Activated CD4-positive, alpha-beta T cell treated with anti-CD3 and anti-CD28 coated beads for 36 hours (primary cell): ENCODE measurements at places on chromosomes 5 and 9. TPM values are rescaled to one million over a fixed set of nuclear protein-coding genes. Genes with fewer than 3 reads are reported as not detected.
A peak's percentile ranks its signal among the peaks of the same experiment; 100 is the strongest.

Gene NLN
- total RNA-seq, result 30.9 TPM

DNA sequence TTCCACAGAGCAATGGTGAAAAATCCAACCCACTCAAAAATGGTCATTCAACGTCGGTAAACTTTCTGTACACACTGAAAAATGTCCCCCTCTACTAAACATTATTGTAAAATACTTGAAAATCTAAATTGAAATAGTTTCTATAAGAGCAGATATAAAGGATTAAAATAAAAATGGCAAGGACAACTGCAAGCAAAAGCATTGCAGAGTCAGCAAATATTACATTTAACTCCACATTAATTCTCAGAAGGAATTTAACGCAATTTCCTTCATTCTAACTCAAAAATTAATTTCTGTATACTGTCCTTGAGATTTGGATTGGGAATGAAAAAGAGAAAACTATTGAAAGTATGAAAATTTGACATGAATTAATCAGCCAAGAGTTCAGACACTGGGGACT is 64.4 kb upstream of the SSBP2 start:
- H3K36me3 ChIP-seq, result no peaks in the 10 kb centered on the region
- peaks cover 23% of the 10 kb centered on the region for H3K4me1 ChIP-seq
- DNase-seq, result no peak
- H3K27ac ChIP-seq, result no peak overlapping the region
- no peak overlapping the region for H3K4me3 ChIP-seq

DNA sequence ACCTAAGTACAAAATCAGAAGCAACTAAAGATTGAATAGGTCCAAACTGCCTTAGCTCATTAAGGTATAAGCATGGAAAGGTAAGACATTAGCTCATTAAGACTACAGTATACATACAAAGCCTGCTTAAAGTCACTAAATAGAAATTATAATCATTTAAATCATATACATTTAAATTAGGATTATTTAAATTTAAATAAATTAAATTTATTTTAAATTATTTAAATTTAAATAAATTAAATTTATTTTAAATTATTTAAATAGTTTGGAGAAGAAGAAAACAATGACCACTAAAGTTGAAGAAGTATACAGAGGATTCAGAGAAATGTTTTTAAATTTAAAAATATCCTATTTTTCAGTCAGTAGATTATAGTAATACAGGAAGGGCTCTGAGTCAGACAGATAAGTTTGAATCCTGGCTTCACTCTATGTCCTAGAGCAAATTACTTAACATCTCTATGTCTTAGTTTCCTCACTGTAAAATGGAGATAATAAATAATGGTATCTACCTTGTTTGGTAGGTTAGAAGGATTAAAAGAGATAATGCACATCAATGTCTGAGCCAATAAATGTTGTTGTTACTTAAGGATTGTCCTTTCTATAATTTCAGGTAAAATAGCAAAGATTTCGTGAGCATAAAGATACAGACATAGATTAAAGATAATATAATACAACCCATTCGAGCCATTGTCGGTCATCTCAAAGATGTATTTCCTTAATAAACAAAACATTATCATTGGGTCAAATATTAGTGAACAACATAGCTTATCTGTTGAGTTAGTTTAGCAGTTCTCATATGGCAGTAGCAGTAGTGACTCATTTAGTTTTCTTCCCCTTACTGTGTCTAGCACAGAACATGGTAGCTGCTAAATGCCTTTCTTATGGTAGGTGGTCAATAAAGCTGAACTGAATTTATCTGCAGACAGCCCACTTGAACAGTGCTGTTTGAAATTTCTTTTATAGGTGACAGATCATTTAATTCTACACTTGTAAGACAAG is 100.6 kb downstream of the KIAA0825 start:
- H3K36me3 ChIP-seq, result no peaks in the 10 kb centered on the region
- H3K27me3 ChIP-seq, result no peaks in the 10 kb centered on the region
- H3K27ac ChIP-seq, result no peak overlapping the region
- DNase-seq, result no peak
- H3K4me1 ChIP-seq, result no peaks in the 10 kb centered on the region
- H3K4me3 ChIP-seq, result no peak overlapping the region

Gene SPINK1
- not detected for total RNA-seq

DNA sequence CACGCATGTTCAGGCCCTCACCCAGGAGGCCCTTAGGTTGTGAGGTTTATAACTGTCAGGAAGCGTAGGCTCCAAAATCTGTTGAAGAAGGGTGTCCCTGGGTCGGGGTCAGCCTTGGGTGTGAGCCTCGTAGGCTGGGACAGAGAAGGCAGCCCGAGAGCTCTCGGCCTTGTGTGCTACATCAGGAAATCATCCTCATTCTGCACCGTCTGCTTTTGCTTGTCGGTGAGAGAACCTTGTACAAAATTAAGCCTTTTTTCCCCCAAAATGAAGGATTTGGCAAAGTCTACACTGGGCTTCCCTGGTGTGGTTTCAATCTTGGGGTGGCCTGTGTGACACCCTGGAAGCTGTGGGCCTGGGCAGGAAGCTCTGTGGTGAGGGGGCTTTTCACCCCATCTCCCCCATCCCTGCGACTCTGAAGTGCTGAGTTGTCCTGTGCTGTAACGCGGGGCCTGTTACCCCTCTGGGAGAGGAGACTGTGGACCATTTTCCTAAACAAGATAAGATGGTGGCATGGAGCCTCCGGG is 55.3 kb downstream of the AHRR start:
- no peaks in the 10 kb centered on the region for H3K27me3 ChIP-seq
- peak overlapping the region; percentile 73 for H3K27ac ChIP-seq
- peaks cover 12% of the 10 kb centered on the region for H3K36me3 ChIP-seq

DNA sequence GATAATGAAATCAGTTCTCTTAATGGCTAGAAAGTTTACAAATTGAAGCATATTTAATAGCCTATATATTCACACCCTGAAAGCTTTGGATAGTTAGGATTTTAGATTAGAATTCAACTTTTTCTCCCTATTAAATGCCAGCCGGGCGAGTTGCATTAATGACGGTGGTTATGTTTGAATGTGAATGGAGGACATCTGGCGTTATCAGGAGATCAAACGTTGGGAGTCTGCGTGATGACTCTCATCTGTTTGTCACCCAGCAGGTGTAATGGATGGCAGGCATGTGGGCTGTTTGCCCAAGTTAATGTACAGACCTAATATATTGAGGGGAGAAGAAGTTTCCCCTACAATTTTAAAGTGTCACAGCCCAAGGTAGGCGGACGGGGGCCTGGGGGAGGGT is 1227.7 kb upstream of the WWC1 start:
- no peak overlapping the region for H3K27ac ChIP-seq
- H3K4me1 ChIP-seq, result no peaks in the 10 kb centered on the region
- no peak overlapping the region for H3K4me3 ChIP-seq

DNA sequence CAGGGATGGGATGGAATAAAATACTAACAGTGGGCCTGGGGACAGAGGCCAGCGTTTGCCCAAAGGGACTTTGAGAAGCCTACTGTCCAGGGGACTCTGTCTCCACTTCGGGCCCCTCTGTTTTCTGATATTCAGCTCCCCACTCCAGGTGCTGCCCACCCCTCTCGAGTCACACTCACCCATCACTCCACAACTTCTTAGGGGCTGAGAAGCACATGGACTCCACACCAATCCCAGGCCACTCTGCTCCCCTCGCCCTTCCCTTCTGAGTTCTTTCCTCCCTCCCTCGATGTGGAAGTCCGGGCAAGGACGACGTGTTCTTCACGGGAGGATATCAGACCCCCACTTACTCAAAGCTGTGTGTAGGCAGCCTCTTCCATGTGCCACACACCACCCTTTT is 124.5 kb downstream of the BARX1 start:
- no peak for DNase-seq
- no peaks in the 10 kb centered on the region for H3K36me3 ChIP-seq
- peaks cover 8% of the 10 kb centered on the region for H3K4me1 ChIP-seq
- no peak overlapping the region for H3K27ac ChIP-seq
- H3K27me3 ChIP-seq, result peaks cover 29% of the 10 kb centered on the region

Gene ECSCR
- 2.6 TPM for total RNA-seq

Gene PTGER4
- total RNA-seq, result 71.7 TPM

- no peaks in the 10 kb centered on the region for H3K27me3 ChIP-seq
- no peak overlapping the region for H3K27ac ChIP-seq
- H3K4me1 ChIP-seq, result no peaks in the 10 kb centered on the region
These were observed 114.6 kb downstream of the GABRB2 start for GRCh38 chr5:161431963-161432362.
